ENCODE measurements at places on chromosomes 2 and 18.

- no peak for DNase-seq
Measured at GRCh38 chr2:159614534-159615366, 1.6 kb downstream of the BAZ2B start.

GRCh38 chr2:12587228-12587627 is 129.5 kb upstream of the TRIB2 start:
- no peak for DNase-seq

GRCh38 chr18:1412655-1413322 is 508.1 kb downstream of the ADCYAP1 start:
- DNase-seq = no peak

- DNase-seq = no peak
Measured at GRCh38 chr2:231001921-231002320, 6.0 kb downstream of the SPATA3 start.

DNA sequence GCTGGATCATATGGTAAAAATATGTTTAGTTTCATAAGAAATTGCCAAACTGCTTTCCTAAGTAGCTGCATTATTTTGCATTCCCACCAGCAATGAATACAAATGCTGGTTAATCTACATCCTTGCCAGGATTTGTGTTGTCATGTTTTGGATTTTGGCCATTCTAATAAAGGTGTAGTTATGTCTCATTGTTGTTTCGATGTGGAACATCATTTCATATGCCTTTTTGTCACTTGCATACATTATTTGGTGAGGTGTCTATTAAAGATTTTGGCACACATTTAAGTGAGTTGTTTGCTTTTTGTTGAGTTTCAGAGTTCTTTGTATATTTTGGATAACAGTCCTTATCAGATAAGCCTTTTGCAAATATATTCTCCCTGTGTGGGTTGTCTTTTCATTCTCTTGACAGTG is 299.2 kb upstream of the TFPI start:
- no peak for DNase-seq

GRCh38 chr2:43241558-43241957 is 15.2 kb upstream of the ZFP36L2 start:
- no peak for DNase-seq

Measured in prostate gland (tissue), 2 donors.